CD4-positive, alpha-beta T cell treated with Interferon alpha-2 for 1 hour (primary cell): ENCODE measurements at places on chromosomes 1 and 21.

DNA sequence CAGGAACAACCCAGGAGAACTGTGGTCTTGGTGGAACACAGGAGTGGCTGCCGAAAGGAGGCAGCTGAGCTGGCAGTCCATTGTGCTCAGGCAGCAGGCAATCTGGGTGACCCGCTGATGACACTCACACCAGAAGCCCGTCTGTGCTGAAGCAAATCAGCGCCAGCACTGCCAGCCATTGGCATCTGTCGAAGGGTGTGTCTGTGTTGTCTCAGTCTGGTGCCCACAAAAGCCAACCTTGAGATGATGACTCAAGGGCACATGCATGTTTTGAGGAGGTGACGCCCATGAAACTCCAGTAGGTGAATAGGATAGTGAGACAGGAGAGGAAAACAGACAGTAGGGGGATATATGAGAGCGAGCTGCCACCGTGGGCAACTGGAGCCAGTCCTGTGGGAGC, 167.3 kb downstream of the KAZN start:
- DNase-seq, result no peak

DNA sequence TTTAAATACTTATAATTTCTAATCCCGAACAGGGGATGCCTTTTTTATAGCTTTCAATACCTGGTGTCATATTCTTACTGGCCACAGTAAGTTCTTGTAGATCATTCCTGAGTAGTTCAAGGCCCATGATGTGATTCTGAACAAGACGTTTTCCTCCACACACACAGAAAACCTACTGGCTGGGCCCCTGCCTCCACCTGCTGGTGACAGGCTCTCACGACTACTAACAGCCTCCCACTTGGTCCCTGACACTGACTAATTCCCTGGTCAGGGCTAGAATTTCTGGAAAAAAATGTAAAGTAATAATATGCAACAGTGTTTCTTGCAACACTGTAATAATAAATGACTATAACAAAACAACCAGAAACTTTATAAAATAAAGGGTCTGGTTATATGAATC, 50.4 kb upstream of the RIPK4 start:
- no peak for DNase-seq

- DNase-seq, result no peak
These were observed 19.7 kb downstream of the STPG1 start for GRCh38 chr1:24393892-24394291.

DNA sequence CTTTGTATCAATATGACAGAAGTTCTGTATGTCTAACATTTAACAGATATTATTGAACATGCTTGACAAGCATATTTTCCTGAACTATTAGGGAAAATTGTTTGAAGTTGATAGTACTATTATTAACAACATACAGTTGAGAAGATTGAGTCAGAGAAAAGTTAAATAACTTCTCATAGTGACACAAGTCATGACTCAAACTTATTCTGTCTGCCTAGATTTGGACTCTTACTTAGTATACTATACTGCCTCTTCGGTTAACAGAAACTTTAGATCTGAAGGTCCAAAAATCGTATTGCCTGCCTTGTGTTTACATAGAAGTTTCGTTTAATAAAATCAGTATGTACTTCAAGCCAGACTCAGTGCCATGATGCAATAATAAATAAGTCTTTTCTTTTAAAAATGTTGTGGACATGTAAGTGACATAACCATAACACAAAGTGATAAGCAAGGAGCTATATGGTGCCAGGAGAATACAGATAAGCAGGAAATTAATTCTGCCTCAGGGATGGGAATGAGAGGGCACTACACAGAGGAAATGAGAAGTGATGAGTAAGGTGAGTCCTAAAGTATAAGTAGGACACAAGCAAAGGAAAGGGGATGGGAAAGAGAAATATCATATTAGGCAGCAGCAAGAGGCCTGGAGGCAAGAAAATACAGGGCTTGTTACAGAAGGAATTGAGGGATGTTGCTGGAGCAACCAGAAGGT, 48.1 kb downstream of the LHX9 start:
- DNase-seq, result no peak

GRCh38 chr1:167273027-167273800, 52.5 kb downstream of the POU2F1 start:
- DNase-seq, result no peak

DNA sequence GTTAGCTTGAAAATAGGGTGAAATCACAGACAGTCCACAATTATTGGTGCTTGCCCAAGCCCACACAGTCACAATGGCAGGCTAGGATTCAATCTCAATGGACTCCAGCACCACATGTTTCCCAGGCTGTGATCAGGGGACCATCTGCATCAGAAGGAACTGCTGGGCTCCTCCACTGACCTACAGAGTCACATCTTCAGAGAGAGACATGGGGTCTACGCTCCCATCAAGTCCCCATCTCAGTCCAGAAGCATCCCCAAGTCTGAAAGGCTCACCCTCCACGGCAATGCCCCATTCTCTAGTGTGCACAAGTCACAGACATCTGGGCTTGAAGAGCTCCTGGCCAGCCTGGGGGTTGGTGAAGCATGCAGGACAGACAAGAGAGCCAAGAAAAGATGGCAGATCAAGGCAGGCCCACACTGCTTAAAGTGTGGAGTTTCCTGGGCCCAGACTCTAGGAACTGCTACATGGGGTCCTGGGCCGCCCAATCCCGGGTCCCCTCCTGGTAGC, 262.5 kb downstream of the NPHP4 start:
- no peak for DNase-seq

- DNase-seq, result no peak
These were observed 109.9 kb downstream of the KIAA0319L start for GRCh38 chr1:35447278-35447677.

GRCh38 chr1:246106342-246106763, 400.7 kb downstream of the SMYD3 start:
- DNase-seq, result no peak

DNA sequence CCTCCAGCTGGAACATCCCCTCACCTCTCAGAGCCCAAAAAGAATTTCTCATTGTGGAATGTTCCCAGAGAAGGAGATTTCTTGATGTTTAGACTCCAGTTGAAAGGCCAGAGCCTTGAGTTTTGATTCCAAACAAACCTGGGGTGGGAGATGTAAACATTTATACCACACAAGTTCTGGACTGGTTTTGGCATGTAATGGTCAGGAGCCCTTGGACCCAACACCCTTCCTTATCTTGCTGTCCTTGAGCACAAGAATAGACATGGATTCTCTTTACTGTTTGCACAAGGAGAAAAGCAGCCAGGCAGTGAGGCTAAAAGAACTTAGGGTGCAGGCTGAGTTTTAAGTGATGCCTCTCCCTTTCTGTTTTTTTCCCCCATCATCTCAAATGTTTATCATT, 4.5 kb downstream of the RHBG start:
- DNase-seq, result no peak

- DNase-seq, result no peak
These were observed 44.0 kb downstream of the OPTC start for GRCh38 chr1:203537806-203538464.

DNA sequence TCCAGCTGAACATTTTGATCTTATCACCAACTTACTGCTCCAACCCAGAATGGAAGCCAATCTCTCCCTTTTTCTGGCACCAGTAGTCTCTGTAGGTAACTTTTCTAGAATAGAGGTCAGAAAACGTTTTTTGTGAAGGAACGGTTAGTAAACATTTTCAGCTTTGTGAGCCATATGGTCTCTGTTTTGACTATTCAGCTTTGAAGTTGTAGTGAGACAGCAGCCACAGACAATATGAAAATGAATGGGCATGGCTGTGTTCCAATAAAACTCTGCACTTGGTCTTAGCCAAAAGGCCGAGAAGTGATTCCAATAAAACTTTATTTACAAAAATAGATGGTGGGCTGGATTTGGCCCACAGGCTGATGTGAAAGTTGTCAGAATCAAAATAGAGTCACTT, 28.9 kb downstream of the MAP10 start:
- DNase-seq, result no peak

GRCh38 chr1:207431508-207431907, 22.6 kb upstream of the CR2 start:
- DNase-seq, result no peak

GRCh38 chr1:53293123-53293522, 34.7 kb downstream of the LRP8 start:
- DNase-seq, result no peak

GRCh38 chr1:32772281-32773017, 44.7 kb downstream of the YARS1 start:
- DNase-seq, result no peak

DNA sequence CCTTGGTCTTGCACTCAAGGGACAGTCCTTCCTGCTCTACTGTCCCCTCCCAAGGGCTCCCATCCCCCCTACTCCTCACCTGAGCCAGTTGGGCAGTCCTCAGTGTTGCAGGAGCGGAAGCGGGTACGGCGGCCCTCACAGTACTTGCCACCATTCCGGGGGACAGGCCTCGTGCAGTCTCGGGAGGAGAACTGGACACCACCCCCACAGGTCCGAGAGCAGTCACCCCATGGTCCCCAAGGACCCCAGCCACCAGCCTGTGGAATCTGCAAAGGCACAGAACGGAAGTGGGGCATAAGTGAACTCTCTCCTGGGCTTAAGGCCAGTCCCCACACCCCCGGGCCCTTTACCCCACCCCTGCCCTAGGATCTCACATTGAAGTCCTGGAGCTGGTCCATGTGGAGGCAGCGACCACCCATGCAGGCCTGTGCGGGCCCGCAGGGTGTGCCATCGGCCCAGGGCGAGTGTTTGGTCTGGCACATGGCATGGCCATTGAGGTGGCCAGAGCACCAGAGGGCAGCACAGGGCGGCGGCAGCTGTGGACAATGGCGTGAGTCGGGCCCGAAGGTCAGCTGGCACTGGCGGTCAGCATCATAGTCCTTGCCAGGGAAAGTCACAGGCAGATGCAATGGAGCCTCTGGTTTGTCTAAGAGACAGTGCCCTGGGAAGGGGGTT, 5.2 kb downstream of the ADAMTS4 start:
- no peak for DNase-seq

DNA sequence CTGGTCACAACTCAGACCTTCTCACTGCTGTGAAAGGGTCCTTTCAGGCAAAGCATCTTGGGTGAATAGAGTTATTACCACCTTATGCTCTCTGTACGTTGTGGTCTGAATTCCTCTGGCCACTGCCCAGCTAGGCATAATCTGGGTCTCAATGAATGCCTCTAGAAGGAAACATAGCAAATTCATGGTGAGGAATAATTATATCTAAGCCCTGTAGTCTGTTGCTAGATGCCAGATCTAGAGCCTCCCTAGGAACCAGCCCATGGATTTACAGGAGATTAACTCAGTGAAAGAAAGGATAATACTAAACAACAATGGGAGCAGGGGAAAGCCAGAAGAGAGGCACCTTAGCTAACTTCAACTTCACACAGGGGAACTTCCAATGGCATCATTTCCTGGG, 2.4 kb upstream of the COL11A1 start:
- no peak for DNase-seq

- DNase-seq, result no peak
These were observed 87.8 kb upstream of the NRIP1 start for GRCh38 chr21:15152591-15152990.

- DNase-seq, result no peak
These were observed 37.0 kb upstream of the TENT5B start for GRCh38 chr1:27049607-27050006.

DNA sequence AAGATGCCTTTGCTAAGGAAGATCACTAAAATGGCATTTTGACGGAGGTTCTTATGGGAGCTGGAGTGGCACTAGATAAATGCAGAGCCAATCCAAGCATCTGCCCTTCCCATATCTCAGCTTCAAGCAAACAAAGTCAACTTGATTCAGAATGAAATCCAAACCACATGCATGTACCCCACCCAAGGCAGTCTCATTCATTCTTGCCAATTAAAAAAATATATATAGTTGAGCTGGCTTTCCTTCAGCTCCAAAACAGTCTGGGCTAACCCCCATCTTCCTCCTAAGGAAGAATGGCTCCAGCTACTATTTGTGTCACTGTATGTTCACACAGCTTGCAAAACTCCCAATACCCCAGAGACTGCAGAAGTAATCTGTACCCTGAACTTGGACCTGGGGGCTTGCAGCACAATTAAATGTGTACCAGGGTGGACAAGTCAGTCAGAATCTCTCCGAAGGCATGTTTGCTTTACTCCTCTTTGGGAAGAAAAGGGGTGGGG, 35.4 kb downstream of the GPR3 start:
- DNase-seq, result no peak

DNA sequence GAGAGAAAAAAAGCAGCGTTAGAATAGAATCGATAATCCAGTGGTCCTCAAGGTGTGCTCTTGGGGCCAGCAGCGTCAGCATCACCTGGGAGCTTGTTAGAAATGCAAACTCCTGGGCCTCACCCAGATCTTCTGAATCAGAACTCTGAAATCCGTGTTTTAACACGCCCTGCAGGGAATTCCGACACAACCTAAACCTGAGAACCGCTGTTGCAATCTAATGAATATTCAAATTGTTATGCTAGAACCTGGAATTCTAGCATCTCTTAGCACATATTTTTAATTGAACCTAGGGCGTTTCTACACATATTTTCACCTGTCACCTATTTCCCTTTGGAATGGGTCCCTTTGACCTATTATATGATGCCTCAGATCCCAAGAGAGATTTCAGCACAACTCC, 175.7 kb downstream of the PSMG1 start:
- DNase-seq, result no peak

- no peak for DNase-seq
These were observed 5.6 kb upstream of the DDOST start for GRCh38 chr1:20666804-20667203.

DNA sequence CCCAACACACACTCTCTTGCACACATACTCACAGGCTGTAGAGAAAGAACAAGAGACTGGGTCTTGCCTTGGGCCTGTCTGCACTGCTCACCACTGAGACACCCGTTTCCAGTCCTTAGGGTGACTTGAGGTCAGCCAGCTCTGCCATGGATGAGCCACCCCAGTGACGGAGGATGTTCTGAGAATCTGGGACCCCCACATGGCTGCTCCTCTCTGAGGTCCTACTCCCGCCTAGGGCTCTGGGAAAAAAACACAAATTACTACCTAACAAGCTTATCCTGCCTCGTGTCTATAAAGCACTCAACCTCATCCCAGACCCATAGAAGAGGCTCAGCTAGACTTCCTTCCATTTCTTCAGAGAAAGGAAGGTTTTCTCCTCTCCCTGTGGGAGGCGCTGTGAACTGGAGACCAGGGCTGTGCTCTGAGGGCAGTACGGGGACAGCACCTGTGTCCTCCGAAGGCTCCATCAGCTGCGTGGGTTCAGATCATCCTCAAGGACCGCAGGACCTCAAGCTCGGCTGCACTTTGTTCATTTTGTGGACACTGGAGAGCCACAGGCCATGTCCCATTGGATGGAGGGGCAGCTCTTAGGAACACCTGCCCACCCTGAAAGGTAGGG, 4.3 kb upstream of the CLEC20A start:
- DNase-seq, result no peak

GRCh38 chr1:228515200-228515834, 28.1 kb downstream of the RNF187 start:
- DNase-seq, result peak; percentile 62

DNA sequence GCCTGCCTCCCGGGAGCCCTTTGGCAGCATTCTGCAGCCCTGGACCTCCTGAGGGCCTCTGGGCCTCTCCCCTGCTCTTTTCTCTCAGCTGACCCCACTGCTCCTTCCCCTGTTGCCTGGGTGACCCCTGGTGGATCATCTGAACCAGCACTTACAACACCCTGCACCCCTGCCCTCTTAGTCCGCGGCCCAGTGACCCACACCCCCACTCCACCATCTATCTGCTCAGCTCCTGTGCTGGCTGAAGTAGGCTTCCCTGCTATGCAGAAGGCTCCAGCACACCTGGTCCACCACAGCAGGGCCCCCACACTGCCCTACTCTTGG, 74.0 kb downstream of the DMRTA2 start:
- DNase-seq, result no peak

- DNase-seq, result no peak
These were observed 8.1 kb downstream of the COL18A1 start for GRCh38 chr21:45412909-45413611.

GRCh38 chr1:103341377-103341880, 184.1 kb upstream of the RNPC3 start:
- no peak for DNase-seq

- no peak for DNase-seq
These were observed 12.5 kb upstream of the VAMP4 start for GRCh38 chr1:171754353-171754705.
